Stimulated activated CD8-positive, alpha-beta memory T cell treated with anti-CD3 and anti-CD28 coated beads, Interleukin-4, amount 100 ng/mL, for 1 hour (primary cell): ENCODE measurements at places on chromosomes 3 and 15.

GRCh38 chr15:63968700-63969099 lies 77.6 kb downstream of the DAPK2 start:
- no peak for DNase-seq

- DNase-seq = no peak
These were observed 570 bp upstream of the NEDD4 start for GRCh38 chr15:55993804-55994560.

GRCh38 chr15:47301481-47301880 lies 415.8 kb upstream of the SEMA6D start:
- DNase-seq = no peak

DNA sequence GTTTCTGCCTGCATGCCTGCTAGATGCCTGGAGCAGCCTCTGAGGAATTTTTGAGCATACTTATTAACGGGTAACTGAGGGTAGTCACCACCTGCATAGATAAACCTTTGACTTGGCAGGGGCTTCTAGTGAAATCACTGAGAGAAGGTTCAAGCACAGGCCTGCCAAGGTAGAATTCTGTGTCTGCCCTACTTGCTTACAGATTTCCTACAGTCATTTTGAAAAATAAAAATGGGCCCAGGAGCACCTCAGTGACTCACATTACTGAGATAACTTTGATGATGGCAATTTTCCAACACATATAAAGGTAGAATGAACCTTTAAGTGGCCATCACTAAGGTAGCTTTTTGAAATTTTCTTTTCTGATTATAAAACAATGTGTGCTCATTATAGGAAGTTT lies 10.8 kb downstream of the CRTAP start:
- DNase-seq = no peak

- no peak for DNase-seq
These were observed 422.2 kb downstream of the GBE1 start for GRCh38 chr3:81339040-81339845.

DNA sequence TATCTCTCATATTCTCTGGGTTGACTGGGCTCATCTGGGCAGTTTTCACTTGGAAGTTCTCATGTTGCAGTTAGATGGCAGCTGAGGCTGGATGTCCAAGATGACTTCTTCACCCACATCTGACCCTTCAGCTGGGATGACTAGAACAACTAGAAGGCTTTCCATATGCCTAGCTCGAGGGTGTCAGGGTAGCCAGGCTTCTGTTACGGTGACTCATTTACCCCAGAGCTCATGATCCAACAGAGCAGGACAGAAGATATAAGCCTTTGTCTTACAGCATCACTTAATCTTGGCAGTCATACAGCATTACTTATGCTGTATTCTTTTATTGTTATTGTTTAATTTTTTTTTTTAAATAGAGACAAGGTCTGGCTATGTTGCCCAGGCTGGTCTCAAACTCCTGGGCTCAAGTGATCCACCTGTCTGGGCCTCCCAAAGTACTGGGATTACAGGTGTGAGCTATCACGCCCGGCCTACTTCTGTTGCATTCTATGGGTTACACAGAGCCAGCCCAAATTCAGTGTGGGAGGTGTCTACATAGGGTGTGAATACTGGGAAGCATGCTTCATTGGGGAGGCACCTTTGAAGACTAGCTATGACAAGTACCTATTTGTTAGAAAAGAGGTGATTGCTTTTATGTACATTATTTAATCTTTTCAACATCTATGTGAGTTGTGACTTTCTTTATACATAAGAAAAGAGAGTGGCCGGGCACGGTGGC lies 10.7 kb downstream of the HMCES start:
- DNase-seq = no peak

DNA sequence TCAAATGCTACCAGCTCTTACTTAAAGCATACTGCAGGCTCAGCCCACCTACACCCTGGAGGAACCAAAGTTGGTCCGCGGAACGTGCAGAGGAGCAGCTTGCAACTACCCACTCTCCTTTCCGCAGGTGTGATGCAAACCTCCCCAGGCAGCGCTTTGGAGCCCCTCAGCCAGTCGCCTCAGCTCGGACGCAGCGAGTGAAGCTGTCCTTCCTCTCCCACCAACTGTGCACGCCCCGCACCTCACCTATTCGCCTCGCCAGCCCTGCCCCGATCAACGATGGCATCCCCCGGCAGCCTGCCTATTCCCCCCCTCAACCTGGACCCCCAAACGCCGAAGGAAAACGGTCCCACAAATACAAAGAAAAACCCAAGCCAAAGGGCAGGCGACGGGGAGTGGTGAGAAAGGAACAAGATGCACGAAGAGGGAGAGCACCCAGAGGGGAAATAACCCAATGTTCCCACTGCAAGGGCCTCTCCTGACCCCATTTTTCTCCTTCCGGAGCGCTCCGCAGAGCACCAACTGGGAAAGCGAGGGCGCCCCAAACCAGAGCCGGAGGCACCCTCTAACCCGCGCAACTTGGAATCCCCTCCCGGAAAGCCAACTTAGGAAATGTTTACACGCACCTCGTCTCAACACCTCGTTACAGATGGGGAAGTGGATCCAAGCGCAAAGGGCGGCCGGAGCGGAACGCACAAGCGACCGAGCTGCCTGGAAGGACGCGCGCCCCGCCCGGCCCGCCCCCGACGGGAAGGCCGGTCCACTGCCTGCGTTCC lies 665 bp downstream of the GLB1 start:
- no peak for DNase-seq

DNA sequence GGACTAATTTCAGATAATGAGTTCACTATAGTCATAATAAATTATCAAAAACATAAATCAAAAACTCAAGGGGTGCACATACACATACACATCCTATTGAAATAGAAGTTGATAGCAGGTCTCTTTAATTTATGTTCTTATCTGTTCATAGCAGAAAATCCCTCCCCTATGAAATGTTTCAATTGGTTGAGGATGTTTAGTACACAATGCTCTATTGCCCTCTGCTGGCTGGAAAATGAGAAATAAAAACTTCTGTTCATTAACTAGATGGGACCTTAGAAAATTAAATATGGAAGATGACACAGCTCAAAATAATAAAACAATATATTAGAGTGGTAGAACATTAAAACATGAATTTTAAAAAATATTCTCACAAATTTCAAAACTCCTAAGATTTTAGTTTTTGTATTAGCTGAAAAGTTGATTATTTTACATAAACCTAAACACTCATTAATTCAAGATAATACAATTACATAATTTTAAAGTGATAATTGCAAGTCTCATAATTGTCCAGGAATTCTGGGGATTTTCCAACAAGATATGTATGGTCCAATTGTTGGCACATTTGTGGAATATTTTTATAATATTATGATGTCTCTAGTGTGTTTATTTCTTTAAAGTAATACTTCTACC lies 735.0 kb downstream of the ROBO1 start:
- no peak for DNase-seq

GRCh38 chr15:22915866-22916515 lies 64.2 kb downstream of the CYFIP1 start:
- no peak for DNase-seq

- DNase-seq = no peak
These were observed 3.7 kb upstream of the LSG1 start for GRCh38 chr3:194675680-194676079.

DNA sequence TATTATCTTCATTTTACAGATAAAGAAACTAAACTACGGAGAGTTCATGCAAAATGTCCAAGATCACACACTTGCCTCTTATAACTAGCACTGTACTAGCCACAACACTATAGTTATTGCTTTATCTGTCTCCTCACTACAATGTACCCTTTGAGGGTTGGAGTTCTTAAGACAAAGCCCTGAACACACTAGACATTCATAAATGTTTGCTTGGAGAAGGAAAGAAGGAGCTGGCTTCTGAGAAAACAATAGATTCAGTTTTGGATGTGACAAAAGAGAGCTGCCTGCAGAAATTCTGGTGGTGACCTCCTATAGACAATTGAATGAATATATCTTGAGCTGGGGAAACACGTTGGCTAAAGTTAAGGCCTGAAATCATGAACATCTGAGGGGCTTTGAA lies 169.9 kb upstream of the ARHGEF26 start:
- DNase-seq = no peak

- DNase-seq = no peak
These were observed 21.1 kb downstream of the GAP43 start for GRCh38 chr3:115644391-115644790.

DNA sequence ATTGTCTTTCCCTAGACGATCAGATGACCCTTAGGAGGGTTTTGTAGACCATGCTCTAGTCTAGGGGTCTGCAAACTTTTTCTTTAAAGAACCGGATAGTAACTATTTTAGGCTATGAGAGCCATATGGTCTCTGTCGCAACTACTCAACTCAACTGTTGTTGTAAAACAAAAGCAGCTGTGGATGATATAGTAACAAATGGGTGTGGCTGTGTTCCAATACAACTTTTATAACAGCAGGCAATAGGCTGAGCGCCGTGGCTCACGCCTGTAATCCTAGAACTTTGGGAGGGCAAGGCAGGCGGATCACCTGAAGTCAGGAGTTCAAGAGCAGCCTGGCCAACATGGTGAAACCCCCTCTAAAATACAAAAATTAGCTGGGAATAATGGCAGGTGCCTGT lies 6.1 kb upstream of the CMTM6 start:
- DNase-seq = no peak

- no peak for DNase-seq
These were observed 307.9 kb upstream of the RBMS3 start for GRCh38 chr3:28972921-28973320.

DNA sequence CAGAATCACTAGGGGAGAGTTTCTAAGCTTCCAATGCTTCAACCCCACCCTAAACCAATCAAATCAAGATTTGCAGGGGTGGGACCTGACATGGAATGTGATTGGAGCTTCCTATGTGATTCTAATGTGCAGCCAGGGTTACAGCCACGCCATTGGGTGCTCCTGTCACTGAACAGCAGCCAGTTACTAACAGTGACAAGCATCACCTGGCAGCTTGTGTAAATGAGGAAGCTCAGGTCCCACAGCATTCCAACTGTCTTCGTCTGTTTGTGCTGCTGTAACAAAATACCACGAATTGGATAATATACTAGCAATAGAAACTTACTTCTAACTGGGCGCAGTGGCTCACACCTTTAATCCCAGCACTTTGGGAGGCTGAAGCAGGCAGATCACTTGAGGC lies 294.9 kb downstream of the SHQ1 start:
- DNase-seq = no peak

- no peak for DNase-seq
These were observed 68.1 kb downstream of the DNAJB8 start for GRCh38 chr3:128398586-128398985.

- DNase-seq = no peak
These were observed 3.4 kb upstream of the OGG1 start for GRCh38 chr3:9746330-9746729.

DNA sequence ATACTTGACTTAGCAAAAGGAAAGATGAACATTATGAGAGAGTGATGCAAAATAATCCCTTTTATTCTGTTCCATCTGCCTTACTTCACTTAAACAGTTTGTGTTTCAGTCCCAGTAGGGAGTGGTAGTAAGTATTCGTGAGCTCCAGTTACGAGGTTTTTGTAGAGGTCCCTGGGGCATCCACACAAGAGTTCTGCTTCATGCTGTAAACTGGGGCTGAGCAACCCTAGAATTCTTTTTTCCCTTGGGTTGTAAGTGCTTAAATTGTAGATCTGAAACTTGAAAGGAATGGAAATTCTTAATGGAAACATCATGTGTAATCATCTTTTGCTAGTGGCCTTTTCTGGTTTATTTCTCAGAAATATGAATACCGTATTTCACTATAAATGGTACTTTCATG lies 79.5 kb downstream of the SEMA6D start:
- no peak for DNase-seq

DNA sequence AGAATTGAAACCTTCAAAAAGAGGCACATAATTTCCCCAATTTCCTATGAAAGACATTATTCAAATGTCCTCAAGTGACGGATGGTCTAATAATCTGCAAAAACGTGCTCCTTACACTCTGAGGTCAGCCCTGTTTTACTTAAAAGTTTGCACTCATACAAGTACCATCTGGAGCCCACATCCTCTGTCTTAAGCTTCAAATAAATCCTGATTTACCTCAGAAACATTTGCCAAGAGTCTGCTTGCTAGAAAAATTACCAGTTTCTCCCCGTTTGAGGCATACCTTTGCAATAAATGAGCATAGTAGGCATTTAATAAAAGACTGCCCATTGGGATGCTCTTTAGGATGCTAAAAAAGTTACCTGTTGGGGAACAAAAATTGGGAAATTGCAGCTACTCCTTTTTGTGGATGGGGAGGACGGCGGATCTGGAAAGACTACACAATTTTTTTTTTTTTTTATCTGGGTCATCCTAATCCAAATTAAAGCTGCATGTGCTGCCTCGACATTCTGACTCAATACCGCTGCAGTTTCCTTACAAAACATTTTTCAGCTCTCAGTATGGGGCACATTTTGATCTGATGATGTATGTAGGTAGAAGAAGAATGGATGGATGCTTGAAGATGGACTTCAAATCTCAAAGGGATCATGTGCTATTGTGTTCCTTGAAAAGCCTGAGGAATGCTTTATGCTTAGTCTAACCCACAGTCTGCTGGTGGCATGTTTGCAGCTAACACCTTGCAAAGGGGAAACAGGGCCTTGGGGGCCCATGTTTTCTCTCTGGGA lies 233.7 kb upstream of the ADAMTS9 start:
- no peak for DNase-seq

GRCh38 chr3:123341871-123342630 lies 106.8 kb downstream of the ADCY5 start:
- no peak for DNase-seq

- DNase-seq = no peak
These were observed 106.0 kb upstream of the FEZF2 start for GRCh38 chr3:62479326-62479725.

GRCh38 chr3:27326629-27327545 lies 42.3 kb downstream of the NEK10 start:
- DNase-seq = no peak

DNA sequence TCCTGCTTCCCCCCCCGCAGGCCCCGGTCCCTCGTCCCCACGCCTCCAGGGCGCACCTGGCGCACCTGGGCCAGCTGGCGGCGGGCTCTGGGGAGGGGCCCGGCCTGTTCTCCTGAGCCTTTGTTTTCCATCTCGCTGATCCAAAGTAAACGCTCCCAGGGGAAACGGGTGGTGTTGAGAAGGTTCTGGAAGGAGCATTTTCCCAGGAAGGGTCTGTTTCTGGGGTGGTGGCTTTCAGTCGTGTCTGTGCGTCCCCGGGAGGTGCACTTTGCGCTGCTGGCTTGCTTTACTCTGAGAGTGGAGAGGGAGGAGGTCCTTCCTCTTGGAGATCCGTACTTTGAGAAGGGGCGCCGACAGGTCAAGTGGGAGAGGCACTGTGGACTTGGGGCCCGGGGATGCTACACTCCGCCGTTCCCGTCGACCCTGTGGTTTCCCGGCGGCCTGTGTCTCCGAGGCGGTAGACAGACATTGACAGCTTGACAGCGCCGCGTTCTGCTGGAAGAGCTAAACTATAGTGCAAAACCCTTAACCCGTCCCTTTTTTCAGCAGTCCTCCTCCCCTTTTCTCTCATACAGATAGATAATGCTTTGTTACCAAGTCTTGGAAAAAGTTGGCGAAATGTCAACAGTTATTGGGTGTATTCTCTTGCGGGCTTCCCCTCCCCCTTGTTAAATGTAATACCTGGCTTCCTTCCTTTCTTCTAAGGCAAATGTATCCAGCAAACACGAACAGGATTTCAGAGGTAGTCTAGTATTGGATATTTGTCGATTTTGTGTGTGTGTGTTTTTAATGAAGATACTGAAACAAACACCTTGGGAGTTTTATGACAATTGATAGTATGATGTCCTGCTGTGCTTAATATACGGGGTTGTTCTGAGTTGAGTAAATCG lies 6.5 kb downstream of the TPM1 start:
- DNase-seq = peak; percentile 13

GRCh38 chr3:69566275-69566674 lies 173.0 kb upstream of the MITF start:
- no peak for DNase-seq
